Right lung (tissue), 10 donors: ENCODE measurements at places on chromosomes 6 and 20. TPM values are rescaled to one million over a fixed set of nuclear protein-coding genes. Genes with fewer than 3 reads are reported as not detected.

Gene GNRH2
- 0.31 TPM for polyA plus RNA-seq

Gene BEND6
- 1.3 TPM for polyA plus RNA-seq

Gene PRDM1
- 8.9 TPM for polyA plus RNA-seq

Gene HLA-DRA
- polyA plus RNA-seq: 56.3 TPM

Gene PSMB8
- 43.3 TPM for polyA plus RNA-seq
